EH (cell line): ENCODE measurements at places on chromosomes 2 and 18.
A peak's percentile ranks its signal among the peaks of the same experiment; 100 is the strongest.

DNA sequence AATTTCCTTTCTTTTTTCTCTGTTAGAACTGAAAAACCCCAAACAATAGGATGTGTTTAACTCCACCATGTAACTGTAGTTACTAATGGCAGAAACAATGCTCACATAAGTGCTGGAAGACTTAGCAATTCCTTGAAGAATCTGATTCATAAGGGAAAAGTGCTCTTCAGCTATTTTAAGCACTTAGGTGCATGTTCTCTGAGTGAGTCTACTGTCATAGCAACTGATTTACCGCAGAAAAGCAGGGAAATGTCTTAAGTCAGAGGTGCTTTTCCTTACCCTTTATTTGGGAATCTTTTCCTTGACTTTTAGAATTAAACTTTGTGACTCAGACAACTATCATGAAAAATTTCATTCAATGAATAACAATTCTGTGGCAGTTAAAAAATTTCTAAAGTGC lies 65.4 kb upstream of the NABP1 start:
- DNase-seq = peak; percentile 95

- DNase-seq = no peak
These were observed 398.6 kb downstream of the DCDC2C start for GRCh38 chr2:4101936-4102335.

DNA sequence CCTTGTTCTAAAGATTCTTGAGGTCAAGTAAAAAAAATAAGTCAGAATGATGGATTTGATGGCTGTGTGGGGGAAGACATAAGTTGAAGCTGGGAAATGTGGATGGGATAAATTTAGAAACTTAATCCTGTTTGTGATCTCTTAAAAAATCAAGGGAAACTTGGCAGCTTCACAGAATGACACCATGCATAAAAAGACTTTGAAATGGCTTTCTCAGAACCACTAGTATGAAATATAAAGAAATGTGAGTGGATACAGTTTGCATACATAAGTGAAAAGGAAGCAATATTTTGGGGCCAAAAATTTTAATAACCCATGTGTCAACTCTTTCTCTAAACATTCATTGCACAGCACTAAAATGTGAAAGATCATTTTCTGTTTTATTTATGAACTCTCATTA lies 21.7 kb downstream of the CDH19 start:
- DNase-seq = no peak

DNA sequence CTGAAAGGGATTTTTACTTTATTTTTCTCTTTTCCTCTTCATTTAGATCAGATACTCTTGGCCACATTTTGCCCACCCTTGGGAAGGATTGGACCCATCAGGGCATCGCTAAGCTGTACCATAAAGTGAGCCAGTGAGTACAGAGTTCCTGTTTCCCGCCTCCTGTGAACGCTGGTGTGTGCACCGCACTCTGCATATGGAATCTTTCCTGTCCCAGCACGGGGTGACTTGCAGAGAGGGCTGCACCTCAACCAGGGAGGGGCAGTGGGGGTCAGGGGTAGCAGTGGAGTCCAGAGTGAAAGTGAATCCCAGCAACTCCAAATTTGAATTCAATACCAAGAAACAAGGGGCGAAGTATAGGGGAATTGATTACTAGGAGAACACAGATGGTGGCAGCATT lies 58.6 kb downstream of the LPIN1 start:
- DNase-seq = no peak

DNA sequence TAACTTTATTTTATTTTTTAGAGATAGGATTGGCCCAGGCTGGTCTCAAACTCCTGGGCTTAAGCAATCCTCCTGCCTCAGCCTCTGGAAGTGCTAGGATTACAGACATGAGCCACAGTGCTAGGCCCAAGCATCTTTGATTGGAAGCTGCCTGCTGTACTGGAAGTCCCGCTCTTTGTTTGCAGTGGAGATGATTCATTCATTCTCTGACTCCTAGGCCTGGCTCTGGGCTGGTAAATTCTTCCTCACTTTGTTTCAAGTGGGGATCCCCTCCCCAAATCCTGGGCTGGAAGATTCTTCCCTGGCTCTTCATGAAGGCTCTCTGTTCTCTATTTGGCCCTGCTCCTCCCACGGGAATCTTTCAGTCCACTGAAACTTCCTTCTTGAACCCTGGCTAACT lies 81.9 kb downstream of the NEURL3 start:
- no peak for DNase-seq

- DNase-seq = no peak
These were observed 232.7 kb downstream of the BCL11A start for GRCh38 chr2:60320724-60321123.

- DNase-seq = no peak
These were observed 1.7 kb upstream of the ESCO1 start for GRCh38 chr18:21602299-21602587.

DNA sequence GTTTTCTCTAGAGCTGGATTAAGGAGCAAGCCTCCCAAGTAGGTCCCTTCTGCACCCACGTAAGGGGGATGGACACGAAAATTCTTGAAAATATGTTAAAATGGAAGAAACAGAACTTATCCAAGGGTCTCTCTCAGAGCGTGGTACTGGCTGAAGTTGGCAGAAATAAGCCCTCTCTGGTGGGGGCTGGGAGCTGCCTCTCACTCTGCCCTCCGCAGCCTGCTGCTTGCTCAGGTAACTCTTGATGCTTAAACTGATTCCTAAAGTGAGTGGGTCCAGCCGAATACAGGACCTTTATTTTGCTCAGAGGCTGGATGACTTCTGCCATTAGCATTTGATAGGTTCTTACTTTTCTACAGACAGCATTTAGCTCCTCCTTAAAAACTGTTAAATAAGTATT lies 78.1 kb downstream of the SPHKAP start:
- DNase-seq = no peak

GRCh38 chr18:49561289-49562193 lies at the start of gene LIPG:
LIPG (plus strand) TSS chr18:49562057; CDS start chr18:49562309, 252 bp downstream.
- DNase-seq = peak; percentile 59

DNA sequence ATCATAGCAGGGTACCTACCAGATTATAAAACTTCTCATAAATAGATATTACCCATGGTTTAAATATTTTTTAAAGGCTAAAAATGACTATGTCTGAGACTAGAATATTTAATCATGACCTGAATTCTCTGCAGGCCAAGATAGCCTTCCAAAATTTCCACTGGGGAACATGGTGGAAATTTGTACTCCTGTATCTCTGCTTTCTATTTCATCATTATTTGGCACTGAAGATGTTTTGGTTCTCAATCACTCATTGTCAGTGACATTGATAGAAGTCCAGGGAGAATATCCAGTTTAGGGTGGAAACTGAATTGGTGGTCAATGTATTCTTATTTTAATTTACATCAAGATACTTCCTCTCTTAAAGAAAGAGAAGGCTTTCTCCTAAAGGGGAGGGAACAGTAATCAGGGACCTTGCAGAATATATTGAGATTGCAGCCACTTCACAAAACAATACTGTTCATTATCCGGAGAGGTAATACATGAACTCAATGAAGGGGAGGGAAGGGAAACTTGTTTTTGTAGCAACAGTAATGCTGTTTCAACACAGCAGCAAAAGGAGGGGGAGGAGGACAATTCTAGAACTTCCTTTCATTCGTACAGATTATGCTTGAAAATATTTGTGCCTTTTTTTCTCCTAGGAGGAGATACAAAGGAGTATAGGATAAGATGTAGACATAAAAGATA lies 34.1 kb downstream of the EEF1B2 start:
- DNase-seq = no peak

DNA sequence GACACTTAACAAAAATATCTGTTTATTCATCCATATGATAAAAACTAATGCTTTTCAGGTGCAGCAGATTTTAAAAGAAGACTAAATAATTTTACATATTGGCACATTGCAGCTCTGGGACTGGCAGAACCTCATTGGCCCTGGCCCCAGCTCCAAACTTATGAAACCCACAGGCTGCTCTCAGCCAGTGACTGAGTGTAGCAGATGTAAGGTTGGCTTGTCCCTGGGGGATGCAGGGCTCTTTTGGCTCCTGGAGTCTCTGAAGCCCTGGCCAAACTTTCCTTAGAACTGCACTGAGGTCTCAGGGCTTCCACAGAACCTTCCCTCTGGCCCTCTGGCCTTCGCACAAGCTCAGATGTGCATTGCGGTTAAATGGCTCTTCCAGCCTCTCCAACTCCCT lies 725.0 kb upstream of the SOX11 start:
- DNase-seq = no peak

DNA sequence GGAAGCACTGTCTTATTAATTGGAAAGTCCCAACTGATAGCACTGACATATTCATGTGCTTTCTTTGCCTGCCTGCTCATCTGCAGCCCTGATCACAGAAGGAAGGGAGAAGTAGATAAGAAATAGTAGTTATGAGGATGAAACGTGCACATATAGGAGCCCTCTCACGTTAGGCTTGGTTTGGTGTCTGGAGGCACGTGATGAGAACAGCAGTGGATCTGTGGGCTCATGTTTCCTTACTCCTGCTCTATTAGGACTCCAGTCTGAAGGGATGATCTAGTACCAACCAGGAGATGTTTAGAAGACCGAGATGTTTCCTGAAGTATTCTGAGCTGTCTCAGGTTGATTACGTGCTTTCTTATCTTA lies 84.9 kb downstream of the MAP4K4 start:
- DNase-seq = no peak

- DNase-seq = peak; percentile 7
These were observed 185.4 kb downstream of the SNTG2 start for GRCh38 chr2:1136067-1136466.

DNA sequence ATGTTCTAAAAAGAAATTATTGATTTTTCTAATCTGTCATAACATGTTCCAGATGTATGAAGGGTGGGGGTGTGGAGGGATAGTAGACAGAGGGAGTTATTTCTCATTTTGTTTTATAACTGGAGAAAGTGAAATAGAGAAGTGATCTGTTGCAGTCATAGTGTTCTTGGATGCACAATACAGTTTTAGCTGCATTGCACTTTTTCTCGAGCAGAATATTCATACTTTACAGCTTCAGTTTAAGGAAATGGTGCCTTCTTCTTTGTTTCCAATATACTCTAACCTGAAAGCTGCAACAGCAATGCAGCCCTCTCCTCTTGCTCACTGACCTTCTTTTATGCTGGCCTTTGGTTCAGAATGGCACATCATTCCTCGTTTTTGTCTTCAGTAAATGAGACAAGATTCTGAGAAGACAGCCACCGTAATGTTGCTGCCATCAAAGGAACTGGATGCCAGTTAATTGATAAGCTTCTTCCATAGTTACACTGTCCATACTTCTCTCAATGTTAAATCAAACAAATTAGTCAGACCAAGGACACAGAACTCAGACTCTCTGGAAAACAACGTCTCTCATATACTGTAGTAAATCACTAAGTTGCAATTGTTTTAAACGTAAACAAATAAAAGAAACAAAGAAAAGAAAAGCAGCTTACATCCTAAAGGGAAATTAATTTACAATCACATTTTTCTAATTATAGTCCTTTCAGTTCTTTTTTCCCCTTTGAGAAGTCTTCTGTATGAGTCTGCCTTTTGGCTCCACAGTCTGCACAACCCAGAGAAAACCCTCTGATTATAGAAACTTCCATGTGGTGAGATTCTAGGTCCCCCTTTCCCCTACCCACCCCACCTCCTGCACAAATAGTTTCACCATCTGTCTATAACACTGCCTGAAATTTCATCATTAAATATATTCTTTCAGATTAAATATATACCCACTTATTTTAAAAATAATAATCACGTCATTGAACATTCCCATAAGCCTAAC lies 97.4 kb upstream of the UGP2 start:
- no peak for DNase-seq

GRCh38 chr2:32572737-32573136 lies 55.1 kb upstream of the TTC27 start:
- DNase-seq = no peak

DNA sequence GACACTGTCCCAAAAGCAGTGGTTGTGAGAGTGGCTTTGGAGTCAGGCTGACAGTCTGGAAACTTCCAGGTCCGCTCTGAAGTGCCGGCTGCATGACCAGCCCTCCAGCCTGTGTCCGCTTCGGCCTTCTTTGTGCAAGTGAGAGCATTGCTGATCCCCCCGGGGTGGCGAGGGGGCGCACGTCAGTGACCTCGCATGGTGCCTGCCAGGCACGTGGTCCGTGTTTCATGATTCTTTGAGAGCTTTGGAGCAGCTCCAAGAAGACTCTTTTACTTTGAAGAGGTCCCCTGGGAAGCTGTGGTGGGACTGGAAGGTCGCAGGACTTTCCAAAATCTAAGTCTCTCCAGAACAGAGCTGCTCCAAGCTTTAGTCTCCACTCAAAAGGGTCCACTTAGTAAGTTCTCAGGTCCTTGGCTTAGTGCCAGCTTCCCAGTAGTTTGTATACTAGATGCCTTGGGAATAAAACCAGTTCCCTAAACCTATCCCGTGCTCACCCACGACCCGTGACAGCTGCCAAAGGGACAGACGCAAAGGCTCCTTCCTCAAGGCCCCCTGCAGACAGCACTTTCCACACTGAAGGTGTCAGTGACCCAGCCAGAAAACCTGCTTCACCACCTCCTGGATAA lies 68.8 kb downstream of the ADI1 start:
- DNase-seq = no peak

DNA sequence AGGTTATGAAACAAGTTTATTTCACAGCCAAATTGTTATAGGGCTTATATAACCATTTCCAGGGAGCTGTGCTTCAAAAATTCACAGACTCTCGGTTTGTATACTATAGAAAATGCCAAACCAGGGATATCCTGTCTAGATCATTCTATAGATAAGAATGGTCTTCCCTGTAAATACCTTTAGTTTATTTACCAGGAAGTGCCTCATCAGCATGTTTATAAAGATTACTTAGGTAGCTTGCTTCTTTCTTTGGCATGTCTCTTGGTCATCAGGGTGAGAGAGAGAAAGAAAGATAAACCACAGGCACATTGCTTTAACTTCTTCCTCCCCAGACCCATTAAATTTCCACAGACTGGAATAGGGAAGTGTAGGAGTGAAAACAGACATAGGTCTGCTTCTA lies 439.4 kb downstream of the SPAG16 start:
- DNase-seq = no peak

- DNase-seq = peak; percentile 43
These were observed 84.8 kb downstream of the ACAA2 start for GRCh38 chr18:49728542-49728941.

- peak; percentile 50 for DNase-seq
These were observed 80.7 kb downstream of the FHOD3 start for GRCh38 chr18:36378205-36378604.

DNA sequence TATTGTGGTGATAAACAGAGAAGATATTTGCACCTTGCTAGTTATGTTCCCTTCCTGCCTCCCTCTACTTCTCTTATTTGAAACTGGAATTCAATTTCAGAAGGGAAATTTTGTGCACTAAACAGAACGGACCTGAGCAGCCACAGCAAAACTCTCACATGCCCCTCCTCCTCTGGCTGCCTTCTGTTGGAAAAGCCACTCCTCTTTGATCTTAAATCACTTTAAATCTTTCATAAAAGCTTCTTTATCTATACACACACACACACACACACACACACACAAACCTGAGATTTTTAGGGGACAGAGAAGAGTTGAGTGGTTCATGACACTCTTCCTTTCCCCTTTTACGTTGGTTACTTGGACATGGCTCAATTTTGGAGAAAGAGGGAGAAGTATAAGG lies 5.6 kb downstream of the TBR1 start:
- no peak for DNase-seq

- DNase-seq = no peak
These were observed 102.2 kb upstream of the MSH2 start for GRCh38 chr2:47300609-47301276.
